AG09319 (cell line): ENCODE measurements at places on chromosomes 1 and 21.

- no peak for DNase-seq
These were observed 4.9 kb upstream of the KIF14 start for GRCh38 chr1:200625381-200625824.

DNA sequence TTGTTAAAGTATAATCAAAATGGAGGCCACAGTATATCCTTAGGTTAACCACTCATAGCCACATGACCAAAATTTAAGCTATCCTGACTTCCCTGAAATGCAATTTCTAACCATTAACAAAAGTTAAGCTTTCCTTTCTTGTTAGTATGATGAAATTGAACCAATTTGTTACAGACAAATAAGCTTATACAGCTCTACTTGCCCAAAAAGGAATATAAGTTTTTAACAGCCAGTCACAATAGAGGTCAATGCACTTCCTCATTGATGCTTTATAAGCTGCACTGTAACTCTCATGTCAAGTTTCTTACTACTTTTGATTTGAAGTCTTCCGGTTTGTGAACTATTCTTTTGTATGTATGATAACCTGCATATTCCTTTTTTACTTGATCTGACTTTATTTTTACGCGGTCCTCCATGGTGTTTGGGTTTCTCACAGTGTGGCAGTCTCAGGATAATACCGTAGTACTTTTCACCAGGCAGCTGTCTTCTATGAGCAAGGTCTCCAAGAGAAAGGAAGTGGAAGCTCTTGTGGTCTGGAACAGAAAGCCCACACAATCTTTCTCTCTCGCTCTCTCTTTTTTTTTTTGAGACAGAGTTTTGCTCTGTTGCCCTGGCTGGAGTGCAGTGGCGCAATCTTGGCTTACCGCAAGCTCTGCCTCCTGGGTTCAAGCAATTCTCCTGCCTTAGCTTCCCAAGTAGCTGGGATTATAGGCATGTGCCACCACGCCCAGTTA is 331.6 kb downstream of the SRGAP2C start:
- no peak for DNase-seq

DNA sequence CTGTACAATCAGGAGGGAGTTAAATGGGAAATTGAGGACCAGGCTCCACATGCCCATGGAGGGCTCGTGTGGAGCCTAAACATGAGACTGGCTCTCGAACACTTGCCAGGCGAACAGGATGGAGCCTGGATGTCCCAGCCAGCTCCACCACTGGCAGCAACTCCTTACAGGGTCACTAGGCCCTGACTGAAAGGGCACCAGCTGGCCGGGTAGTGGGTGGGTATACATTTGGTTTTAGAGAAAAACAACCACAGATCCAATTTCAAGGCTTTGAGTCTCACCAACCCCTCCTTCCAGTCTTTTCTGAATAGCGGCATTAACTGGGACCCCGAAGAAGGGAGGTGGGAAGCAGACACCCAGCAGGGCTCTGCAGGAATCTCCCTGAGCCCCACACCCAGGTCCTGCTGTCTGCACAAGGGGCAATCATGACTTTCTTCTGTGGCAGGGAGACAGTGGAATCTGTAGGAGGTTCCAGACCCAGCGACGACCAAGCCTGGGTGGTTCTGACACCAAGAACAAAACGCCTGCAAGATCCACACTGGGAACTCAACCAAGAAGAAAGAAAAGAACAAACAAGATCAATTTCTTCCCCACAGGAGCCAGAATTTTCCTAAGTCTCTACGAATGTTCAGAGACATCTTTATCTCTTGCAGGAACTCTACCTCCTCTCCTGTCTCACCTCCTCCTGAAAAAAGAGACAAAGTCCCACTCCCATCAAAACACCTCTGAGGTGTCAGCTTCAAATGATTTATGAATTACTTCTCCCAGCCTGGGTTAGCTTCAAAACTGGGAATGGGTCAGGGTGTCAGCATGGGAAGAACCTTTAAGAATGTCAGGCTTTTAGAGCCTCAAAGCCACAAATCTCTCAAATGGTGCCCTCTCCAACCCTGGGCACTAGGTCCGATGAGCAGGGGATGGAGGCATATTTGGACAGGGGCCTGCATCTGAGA is 26.5 kb upstream of the SRP9 start:
- DNase-seq: no peak

- DNase-seq: no peak
These were observed 48.4 kb downstream of the B3GALNT2 start for GRCh38 chr1:235455823-235456222.

GRCh38 chr1:55876276-55877060 is 661.3 kb upstream of the USP24 start:
- DNase-seq: no peak

GRCh38 chr1:158547533-158547932 is 6.7 kb downstream of the OR6Y1 start:
- no peak for DNase-seq

GRCh38 chr1:200980452-200980772 is 43.1 kb downstream of the KIF21B start:
- no peak for DNase-seq

DNA sequence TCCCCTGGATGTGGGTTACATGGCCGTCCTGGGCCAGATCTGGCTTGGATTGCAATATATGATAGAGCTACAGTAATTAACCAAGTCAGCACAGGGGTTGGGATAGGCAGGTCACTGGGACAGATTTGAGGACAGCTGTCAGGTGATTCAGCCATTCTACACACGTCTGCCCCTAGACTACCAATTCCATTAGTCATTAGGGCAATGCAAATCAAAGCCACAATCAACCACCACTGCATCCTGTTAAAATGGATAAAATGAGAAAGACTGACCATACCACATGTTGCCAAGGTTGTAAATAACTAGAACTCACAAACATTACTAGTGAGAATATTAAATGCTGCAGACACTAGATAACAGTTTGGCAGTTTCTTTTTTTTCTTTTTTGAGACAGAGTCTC is 16.0 kb downstream of the C21orf58 start:
- DNase-seq: no peak

GRCh38 chr1:59541161-59541560 is 244.3 kb downstream of the FGGY start:
- no peak for DNase-seq

DNA sequence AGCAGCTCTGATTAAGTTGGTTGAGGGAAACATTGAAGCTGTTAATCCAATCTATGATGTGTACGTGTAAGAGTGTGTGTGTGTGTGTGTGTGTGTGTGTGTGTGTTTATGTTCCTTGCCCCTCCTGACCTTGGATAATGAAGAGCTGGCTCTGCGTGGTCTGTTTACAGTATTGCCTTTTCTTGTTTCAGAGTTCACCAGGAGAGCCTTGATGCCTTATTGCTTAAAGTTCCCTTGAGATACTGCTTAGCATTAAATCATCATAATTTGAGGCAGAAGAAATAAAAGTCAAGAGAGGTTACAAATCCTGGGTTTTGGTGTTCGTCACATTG is 36.4 kb downstream of the CAPN8 start:
- no peak for DNase-seq

DNA sequence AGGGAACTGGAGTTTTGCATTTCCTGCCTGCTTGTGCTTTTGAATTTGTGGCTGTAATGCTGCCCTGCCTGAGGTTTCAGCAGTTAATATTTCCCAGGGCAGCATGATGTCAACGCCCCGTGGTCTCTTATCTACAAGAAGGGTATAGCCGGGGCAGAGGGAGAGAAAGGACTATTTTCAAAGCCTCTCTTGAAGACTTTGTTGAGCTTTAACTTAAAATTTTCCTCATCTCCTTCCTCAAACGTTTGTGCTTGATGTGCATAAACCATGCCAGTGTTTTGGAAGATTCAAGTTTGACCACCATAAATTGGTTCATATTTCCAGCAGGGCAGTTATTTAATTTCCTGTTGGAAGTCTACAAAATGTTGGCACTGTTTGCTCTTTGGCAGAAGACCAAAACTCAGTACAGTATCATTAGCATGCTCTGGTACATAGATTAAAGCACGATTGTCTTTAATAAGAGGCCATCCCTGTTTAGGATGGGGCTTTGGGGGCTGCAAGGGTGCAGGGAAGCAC is 43.4 kb downstream of the ROR1 start:
- DNase-seq: no peak

DNA sequence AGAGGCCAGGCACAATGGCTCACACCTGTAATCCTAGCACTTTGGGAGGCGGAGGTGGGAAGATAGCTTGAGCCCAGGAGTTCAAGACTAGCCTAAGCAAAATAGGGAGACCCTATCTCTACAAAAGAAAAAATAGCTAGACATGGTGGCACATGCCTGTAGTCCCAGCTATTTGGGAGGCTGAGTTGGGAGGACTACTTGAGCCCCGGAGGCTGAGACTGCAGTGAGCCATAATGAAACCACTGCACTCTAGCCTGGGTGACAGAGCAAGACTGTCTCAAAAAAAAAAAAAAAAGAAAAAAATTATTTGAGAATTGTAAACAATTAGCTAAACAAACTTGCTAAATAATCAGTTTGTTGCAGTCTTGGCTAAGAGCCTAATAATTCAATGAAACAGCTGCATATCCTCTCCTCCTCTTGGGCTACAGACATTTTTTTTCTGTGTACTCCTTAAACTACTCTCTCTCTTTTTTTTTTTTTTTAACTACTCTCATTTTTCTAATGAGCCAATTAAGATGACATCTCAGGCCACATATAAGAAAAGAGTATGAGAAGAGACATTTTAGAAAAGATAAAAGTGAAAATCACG is 10.5 kb upstream of the DNAJB4 start:
- no peak for DNase-seq

GRCh38 chr1:24865168-24865567 is 64.9 kb downstream of the RUNX3 start:
- no peak for DNase-seq

DNA sequence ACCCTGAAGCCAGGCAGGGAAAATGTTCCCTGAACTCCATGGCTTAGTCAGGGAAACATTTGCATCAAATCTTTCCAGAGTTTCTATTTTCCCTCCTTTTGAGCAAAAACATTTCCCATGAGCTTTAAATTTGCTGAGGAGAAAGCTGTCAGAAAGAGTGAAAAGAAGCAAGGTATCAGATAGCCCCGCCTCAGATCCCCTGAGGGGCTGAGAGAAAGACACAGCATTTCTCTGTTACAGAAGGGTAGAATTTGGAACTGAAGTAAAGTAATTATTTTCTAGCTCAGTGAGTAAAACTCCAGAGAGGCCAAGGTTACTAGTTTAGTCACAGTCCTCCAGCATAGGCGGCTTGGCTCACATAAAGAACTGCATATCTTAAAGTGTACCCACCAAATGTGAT is 10.6 kb downstream of the FMO1 start:
- no peak for DNase-seq

DNA sequence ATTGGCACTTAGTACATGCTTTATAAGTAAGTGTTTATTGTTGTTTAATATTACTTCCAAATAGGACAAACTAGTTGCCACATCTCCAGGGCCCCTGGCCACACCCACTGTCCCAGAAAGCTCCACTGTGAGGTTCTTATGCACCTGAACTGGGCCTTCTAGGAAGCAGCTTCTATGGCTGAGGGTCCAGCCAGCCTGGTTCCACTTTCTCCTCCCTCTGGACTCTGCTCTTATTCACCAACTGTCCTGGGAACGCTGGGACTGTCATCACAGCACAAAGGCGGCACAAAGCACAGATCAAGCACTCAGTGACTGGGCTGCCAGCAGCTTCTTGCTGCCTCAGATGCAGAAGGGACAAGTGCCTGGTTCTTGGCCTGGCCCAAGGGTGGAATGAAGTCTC is 29.6 kb upstream of the ZNF648 start:
- DNase-seq: no peak

DNA sequence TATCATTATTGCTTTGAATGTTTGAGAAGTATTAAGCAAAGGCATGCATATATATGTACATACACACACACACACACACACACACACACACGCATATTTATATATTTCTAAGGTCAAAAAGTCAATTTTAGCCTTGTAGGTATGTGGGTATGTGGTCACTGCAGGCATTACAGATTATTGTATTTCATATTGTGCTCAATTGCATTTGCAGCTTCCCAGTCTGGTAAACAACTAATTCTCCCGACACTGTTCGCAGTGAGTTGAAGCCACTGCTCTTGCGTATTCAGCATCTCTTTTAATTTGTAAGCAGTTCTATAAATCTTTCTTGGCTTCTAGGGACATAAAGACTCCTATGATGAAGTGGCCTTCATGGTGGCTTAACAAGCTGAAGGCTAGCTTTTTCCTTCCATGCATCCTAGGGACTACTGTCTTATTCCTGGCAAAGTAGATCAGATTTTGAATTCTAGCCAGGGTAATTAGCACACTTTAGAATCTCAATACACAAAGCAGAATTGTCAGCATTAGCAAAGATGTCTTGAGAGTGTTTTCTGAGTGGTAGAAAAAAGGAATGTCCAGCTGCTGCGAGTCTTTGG is 368.6 kb upstream of the NEGR1 start:
- DNase-seq: no peak

GRCh38 chr1:20616847-20617487 is 16.3 kb upstream of the PINK1 start:
- DNase-seq: no peak

- no peak for DNase-seq
These were observed 569 bp upstream of the DNAH14 start for GRCh38 chr1:224928906-224929305.

- no peak for DNase-seq
These were observed 9.9 kb downstream of the SH2D2A start for GRCh38 chr1:156806512-156807440.

DNA sequence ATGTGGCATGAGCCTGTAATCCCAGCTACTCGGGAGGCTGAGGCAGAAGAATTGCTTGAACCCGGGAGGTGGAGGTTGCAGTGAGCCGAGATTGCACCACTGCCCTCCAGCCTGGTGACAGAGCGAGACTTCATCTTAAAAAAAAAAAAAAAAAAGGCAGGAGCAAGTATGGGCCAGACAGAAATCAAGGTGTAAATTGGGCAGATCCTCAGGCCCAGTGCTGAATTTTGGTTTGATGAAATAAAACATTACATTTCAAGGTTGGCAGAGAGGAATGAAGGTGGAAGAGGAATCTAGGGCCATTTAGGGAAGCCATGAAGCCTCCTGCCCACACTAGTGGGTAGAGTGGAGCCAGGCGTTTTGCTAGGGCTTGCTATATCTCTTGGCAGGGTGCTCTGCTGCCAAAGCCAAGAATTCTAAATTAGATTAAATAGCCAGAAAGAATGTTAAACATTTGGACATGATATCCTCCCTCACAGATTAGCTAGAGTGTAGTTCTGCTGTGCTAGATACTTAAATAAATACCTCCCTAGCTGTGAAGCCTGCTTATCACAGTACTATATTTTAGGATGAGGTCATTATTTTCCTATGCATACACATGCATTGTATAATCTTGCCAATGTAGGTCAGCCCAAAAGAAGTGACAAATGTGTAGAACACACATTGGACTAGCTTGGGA is 16.6 kb upstream of the LGALS8 start:
- DNase-seq: no peak

DNA sequence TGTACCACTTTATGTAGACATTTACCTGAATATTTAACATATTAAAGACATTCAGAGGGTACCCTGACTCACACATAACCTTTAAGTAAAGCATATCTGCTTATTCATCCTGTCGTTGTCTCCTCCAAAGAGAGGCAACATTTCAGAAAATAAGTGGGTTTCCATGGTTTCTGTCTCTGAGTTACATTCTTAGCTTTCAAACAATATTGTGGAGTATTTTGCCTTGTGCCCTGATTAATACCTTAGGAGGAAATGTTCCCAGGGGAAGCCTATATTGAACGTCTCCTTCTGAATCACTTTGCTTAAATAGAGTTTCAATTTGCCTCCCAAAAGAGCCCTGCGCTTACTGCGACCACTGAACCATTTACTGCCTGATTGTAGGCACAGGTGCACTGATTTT is 26.1 kb downstream of the PALMD start:
- no peak for DNase-seq

GRCh38 chr21:38982096-38982495 is 176.4 kb downstream of the ETS2 start:
- DNase-seq: no peak

GRCh38 chr1:7268983-7269382 is 483.7 kb downstream of the CAMTA1 start:
- DNase-seq: no peak
